ENCODE measurements at places on chromosomes 5 and 9. TPM values are rescaled to one million over a fixed set of nuclear protein-coding genes. Genes with fewer than 3 reads are reported as not detected.

Gene ERAP2
- total RNA-seq, result 15.8 TPM

DNA sequence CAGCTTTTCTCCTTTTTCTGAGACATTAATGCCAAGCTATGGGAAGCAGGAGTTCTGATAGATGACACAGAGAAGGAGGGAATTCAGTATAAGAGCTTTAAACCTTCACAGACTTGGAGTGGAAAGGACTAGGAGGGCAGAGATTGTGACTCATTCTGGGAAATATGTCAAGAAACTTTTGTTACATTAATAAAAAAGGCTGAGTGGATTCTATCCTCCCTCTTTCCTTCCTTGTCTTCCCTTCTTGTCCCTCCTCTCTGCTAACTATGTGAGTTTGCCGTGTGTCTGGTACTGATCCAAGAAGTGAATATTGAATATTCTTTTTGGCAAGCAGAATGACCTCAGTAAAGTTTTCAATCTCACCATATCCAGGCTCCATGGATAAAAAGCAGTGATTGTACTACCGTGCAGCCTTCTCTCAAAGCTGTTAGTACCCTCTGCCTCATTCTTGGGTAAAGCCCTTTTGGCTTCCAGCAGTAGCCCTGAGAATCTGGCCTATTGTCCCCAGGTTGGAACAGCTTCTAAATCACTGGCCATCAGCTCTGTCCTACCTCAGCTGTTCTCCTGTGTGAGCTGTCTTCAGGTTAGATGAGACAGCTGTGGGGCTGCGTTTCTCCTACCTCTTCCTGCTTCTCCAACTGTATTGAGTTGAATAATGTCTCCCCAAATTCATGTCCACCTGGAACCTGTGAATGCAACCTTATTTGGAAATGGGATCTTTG lies 73.9 kb downstream of the ATG10 start:
- peaks cover 17% of the 10 kb centered on the region for H3K4me1 ChIP-seq
- H3K36me3 ChIP-seq, result no peaks in the 10 kb centered on the region
- peak overlapping the region; percentile 33 for H3K4me3 ChIP-seq
- no peak for DNase-seq

DNA sequence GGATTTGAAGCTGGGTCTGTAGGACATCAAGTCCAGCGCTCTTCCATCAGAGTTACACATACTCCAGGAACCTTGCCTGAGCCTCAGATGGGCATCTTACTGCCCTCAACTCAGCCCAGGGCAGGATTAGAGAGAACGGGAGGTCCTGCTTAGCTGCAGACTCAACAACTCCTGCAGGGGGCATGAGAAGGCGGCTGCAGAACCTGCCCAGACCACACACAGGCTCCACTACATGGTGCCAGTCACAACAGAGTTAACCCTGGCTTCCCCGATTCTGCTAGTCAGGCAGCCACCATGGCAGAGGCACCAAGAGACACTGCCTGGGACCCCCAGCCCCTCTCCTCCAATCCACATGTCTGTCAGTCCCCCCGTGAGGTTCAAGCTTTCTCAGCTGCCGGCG lies 23.9 kb upstream of the CPLX2 start:
- H3K27me3 ChIP-seq, result no peaks in the 10 kb centered on the region
- H3K36me3 ChIP-seq, result no peaks in the 10 kb centered on the region
- DNase-seq, result no peak
- no peak overlapping the region for H3K27ac ChIP-seq
- no peaks in the 10 kb centered on the region for H3K4me1 ChIP-seq

GRCh38 chr9:118689280-118689679 lies 680.0 kb downstream of the BRINP1 start:
- no peaks in the 10 kb centered on the region for H3K4me1 ChIP-seq
- DNase-seq, result no peak
- H3K27ac ChIP-seq, result no peak overlapping the region

- peak; percentile 43 for DNase-seq
- H3K27ac ChIP-seq, result peak overlapping the region; percentile 87
- peaks cover 10% of the 10 kb centered on the region for H3K36me3 ChIP-seq
- H3K4me1 ChIP-seq, result peaks cover 41% of the 10 kb centered on the region
- no peaks in the 10 kb centered on the region for H3K27me3 ChIP-seq
- H3K4me3 ChIP-seq, result no peak overlapping the region
Observed at GRCh38 chr5:172910828-172911627, 48.2 kb upstream of the RPL26L1 start.

- no peak for DNase-seq
- H3K4me1 ChIP-seq, result no peaks in the 10 kb centered on the region
Observed at GRCh38 chr5:141208478-141208877, at the start of gene PCDHB12. PCDHB12 (plus strand) TSS chr5:141208719; CDS start chr5:141208908, 189 bp downstream.

GRCh38 chr5:176812269-176813259 lies 2.2 kb downstream of the UNC5A start:
- no peak overlapping the region for H3K4me3 ChIP-seq
- H3K27me3 ChIP-seq, result no peaks in the 10 kb centered on the region
- DNase-seq, result no peak
- no peak overlapping the region for H3K27ac ChIP-seq
- no peaks in the 10 kb centered on the region for H3K36me3 ChIP-seq
- H3K4me1 ChIP-seq, result peaks cover 21% of the 10 kb centered on the region

Gene GPR150
- total RNA-seq, result not detected

GRCh38 chr5:39187831-39188731 lies 31.3 kb downstream of the FYB1 start:
- DNase-seq, result no peak
- H3K27ac ChIP-seq, result no peak overlapping the region
- H3K36me3 ChIP-seq, result no peaks in the 10 kb centered on the region
- no peaks in the 10 kb centered on the region for H3K27me3 ChIP-seq
- H3K4me1 ChIP-seq, result no peaks in the 10 kb centered on the region

- peaks cover 20% of the 10 kb centered on the region for H3K4me1 ChIP-seq
- no peak overlapping the region for H3K27ac ChIP-seq
- no peak for DNase-seq
- no peaks in the 10 kb centered on the region for H3K27me3 ChIP-seq
- H3K36me3 ChIP-seq, result no peaks in the 10 kb centered on the region
- H3K4me3 ChIP-seq, result no peak overlapping the region
Observed at GRCh38 chr5:82662340-82662739, 384.2 kb upstream of the RPS23 start.

GRCh38 chr5:98714710-98715288 lies 58.7 kb upstream of the RGMB start:
- no peaks in the 10 kb centered on the region for H3K36me3 ChIP-seq
- no peak overlapping the region for H3K27ac ChIP-seq
- H3K4me3 ChIP-seq, result no peak overlapping the region

DNA sequence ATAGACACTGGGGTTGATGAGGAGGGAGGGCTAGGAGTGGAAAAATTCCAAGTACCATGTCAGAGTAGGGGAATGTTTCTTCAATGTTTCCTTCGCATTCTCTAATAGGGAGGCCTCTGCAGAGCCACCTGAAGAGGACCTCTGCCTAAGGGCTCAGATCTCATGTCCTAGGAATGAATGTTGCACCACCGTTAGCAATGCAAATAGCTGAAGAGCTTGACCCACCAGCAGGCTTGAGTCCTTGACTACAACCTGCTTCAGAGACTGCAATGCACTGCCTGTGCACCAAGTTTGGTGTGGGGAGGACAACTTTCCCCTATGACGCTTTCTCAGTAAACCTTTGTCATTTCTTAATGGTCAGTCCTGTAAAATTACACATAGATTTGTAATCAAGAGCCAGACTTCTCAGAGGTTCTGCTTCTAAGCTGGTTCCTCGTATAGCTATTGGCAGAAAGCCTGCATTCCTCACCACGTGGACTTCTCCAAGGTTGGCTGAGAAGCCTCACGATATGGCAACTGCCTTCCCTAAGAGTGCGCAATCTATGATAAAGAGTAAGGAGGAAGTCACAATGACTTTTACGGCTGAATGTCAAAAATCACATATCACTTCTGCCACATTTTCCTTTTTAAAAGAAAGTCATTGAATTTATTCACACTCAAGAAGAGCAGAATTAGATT lies 600.7 kb upstream of the PTGER4 start:
- H3K36me3 ChIP-seq, result no peaks in the 10 kb centered on the region
- no peak for DNase-seq
- no peak overlapping the region for H3K27ac ChIP-seq
- H3K27me3 ChIP-seq, result no peaks in the 10 kb centered on the region
- H3K4me1 ChIP-seq, result no peaks in the 10 kb centered on the region

DNA sequence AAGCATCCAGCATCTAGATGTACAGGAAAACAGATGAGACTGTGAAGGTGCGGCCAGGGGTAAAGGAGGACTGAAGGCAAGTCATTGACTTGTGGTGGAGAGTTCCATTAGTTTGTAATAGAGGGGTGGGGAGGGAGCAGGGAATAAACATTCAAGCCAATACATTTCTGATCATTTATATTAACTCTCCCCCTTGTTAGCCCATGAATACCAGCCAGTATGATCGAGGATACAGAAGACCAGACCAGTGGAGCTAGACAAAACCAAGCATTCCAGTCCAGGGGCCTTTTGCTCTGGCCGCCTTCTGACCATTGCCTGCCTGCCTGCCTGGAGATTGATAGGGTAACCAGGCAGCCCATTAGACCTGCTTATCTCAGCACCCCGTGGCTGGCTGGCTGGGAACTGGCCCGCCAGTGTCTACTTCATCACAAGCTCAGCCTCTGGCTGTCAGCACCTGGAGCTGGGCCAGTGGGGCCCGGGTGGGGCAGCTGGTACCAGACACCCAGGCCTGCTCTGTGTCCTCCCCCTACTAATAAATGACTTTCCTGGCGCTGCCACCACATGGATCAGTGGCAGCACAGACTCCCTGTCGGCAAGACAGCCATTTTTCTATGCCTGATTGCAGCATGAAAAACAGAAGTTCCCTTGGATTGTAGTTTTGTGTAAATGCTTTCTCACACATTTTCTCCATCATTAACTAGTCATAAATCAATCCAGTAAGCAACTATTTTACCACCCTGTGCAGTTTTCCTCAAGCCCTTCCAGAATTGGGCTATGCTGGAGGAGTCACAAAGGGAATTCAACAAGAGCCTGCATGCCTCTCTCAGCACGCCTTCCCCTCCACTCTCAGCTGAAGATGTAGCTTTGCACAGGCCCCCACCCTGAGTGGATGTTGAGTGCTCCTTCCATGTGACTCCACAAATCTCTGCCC lies 181.3 kb downstream of the SNCAIP start:
- H3K4me3 ChIP-seq, result peak overlapping the region; percentile 7
- H3K4me1 ChIP-seq, result no peaks in the 10 kb centered on the region
- DNase-seq, result peak; percentile 40
- H3K36me3 ChIP-seq, result no peaks in the 10 kb centered on the region
- no peaks in the 10 kb centered on the region for H3K27me3 ChIP-seq

Gene MCTP1
- 22.1 TPM for total RNA-seq

DNA sequence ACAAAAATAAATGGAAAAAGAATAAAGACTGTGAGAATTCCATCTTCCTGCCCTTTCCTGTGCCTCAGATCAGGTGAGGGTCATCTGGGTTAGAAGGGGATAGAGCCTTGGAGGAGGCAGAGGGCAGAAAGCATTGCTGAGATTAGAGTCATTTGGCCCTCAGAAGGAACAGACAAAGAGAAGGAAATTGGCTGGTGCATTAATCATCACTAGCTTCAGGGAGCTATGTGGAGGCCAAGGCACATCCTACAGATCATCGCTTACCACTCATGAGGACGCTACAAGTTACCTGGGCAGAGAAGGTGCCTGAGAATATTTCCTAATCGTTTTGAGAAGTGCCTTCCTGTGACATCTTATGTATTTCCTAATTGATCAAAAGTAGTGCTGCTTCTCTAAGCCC lies 74.5 kb downstream of the C7 start:
- H3K36me3 ChIP-seq, result no peaks in the 10 kb centered on the region
- no peak overlapping the region for H3K4me3 ChIP-seq
- no peaks in the 10 kb centered on the region for H3K4me1 ChIP-seq
- H3K27ac ChIP-seq, result no peak overlapping the region

DNA sequence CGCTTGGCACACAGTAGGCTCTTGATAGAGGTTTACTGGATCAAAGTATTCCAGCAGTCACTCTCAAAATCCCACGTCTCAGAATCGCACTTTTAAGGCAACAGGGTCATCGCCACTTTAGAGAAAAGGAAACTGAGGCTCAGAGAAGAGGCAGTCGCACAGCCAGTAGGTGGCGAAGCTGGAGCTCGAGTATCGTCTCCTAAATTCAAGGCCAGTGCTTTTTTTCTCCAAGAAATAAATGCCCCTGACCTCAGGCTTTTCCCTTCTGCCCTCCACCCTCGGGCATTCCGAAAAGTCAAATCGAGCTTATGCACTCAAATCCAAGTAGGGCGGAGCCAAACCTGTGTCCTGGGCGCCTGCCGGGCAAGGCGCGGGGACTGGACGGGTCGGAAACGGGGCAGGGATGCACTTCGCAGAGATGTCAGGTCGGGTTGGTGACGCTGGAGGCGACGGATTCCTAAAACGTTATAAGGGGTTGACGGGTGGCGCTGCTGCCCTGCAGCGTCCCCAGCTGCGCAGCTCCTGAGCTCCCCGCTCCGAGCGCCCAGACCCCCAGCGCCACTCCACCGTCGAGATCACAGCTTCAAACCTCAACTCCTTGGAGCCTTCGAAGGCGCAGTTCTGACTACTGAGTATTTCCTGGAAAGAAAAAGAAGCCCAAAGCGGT lies 4.7 kb upstream of the FOXB2 start:
- no peak overlapping the region for H3K27ac ChIP-seq
- DNase-seq, result no peak
- peaks cover 68% of the 10 kb centered on the region for H3K27me3 ChIP-seq
- no peak overlapping the region for H3K4me3 ChIP-seq
- H3K36me3 ChIP-seq, result no peaks in the 10 kb centered on the region

DNA sequence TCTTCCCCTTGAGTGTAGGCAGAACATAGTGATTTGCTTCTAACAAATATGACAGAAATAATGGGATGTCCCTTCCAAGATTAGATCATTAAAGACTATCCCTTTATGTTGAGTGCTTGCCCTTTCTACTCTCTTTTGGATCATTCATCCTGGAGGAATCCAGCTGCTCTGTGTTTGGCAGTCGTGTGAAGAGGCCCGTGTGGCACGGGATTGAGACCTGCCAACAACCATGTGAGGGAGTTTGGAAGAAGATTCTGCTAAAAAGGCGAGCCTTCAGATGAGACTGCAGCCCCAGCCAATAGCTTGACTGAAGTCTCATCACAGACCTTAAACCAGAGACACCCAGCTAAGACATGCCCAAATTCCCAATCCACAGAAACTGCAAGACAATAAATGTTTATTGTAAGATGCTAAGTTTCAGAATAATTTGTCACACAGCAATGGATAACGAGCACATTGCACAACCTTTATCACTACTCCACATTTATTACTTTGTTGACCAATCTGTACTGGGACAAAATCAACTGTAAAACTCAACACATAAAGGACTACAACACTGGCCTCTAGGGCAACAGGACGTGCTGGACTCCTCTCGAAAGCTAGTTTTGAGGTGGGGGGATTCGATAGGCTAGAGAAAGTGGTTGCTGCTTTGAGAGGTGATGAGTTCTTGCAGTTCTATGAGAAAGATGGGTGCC lies 42.8 kb downstream of the ANGPTL2 start:
- H3K36me3 ChIP-seq, result no peaks in the 10 kb centered on the region
- no peak for DNase-seq
- no peaks in the 10 kb centered on the region for H3K27me3 ChIP-seq
- H3K27ac ChIP-seq, result no peak overlapping the region
- H3K4me3 ChIP-seq, result no peak overlapping the region

Gene LPAR1
- 85.1 TPM for total RNA-seq

DNA sequence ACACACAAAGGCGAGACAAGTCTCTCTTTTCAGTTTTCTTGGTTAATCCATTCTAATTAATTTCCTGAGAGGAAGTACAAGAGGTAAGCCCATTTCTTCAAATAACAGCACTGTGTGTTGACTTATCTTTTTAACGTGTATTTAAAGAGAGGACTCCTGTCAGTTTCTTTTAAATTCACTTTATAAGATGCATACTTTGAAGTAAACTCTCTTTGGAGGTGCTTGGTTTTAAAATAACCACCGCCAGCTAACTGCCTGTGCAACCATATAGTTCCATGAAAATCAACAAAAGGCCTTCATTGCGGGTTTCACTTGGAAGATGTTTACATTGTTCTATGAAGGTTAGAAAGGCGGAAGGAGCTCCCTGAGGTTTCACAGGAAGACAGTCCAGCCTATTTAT lies 13.1 kb upstream of the SERINC5 start:
- no peaks in the 10 kb centered on the region for H3K36me3 ChIP-seq
- no peak for DNase-seq
- no peak overlapping the region for H3K27ac ChIP-seq
- no peaks in the 10 kb centered on the region for H3K27me3 ChIP-seq
- no peaks in the 10 kb centered on the region for H3K4me1 ChIP-seq

Measured in thoracic aorta (tissue), 2 donors.